ENCODE measurements at places on chromosomes 1 and 21.

DNA sequence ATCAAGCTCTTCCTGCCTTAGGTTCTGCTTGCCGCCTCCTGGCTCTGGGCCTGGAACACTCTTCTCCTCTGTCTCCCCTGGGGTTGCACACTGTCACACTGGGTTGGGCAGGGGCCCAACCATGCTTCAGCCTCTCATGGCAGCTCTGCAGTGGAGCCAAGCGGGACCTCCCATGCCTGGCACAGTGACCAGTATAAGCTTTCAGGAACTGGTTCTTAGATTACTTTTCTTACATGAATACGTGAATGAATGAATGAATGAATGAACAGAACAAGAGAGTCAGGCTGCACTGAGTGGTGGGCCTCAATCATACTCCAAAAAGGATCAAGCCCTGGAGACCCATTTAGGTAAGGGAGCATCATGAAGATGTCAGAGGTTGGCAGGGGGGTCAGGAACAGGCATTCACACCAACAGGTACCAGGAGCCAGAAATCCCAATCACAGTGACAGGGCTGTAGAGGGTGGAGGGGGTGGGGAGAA is 30.8 kb upstream of the TMEM125 start:
- no peak for DNase-seq

- DNase-seq, result peak; percentile 55
Measured at GRCh38 chr21:38831526-38832467, 26.1 kb downstream of the ETS2 start.

DNA sequence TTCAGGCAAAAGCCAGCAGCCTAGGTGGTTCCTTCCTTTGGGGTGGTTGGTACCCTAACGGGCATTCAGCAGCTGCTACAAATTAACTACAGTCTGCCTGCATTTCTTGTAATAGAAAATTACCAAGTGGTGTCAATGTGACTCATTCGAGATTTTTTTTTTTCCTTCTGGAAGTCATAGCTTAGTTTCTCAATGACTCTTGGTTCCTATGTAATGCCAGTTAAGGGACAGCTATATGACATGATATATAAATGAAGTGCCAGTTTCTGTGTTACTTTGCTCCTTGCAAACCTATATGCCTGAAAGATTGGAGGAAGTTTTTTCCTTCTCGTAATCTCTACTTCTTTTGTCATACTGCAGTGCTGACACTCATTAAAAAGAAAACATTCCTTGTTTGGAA is 2.6 kb downstream of the MGST3 start:
- DNase-seq, result no peak

DNA sequence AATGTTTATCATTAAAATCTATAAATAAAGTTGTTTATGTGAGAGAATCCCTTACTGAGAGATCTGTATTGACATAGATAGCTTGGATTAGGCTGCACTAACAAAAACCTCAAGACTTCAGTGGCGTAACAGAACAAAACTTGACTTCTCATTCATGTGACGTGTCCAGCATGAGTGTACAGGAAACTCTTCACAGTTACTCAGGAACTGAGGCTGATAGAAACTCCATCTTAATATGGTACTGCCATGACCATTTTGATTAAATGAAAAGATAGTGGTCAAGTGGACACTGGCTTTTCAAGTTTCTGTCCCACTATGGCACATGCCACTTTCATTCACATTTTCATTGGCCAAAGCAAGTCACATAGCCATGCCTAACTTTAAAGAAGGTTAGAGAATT is 3.7 kb downstream of the ST3GAL3 start:
- DNase-seq, result no peak

GRCh38 chr1:160113407-160113806 is 2.2 kb upstream of the ATP1A2 start:
- DNase-seq, result no peak

DNA sequence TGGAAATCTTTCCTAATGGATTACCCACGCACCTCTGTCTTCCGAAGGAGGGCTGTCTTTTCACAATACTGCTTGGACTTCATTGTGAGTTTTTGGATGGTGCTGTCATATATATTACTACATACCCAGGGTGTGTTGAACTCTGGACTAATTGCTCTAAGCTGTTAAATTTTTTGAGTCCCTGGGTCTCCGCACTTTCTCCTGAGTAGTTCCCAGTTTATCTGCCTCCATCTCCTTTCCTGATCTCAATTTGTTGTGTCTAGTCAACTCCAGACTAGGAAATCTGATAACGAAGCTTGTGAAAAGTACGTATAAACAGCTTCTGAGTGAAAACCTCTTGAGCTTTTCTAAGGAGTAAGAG is 211.1 kb downstream of the ROR1 start:
- no peak for DNase-seq

DNA sequence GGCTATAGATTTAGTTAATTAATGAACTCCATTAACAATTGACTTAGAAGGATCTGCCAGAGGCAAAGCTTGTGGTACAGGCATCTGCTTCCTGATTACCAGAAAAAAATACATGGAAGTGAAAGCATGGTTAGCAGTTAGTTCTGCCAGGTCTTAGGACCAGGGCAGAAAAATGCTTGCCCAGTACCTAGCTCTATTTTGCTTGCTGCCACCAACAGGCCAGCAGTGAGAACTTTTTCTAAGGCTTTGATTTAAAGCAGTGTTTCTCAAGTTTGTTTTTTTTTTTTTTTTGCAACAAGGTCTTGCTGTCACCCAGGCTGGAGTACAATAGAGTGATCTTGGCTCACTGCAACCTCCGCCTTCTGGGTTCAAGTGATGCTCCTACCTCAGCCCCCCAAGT is 16.4 kb upstream of the MTF1 start:
- DNase-seq, result no peak

- DNase-seq, result no peak
Measured at GRCh38 chr21:15221799-15222386, 157.1 kb upstream of the NRIP1 start.

All from GM10248 (cell line).